ENCODE measurements at places on chromosomes 2 and 18.

- no peak for DNase-seq
These were observed 6.1 kb upstream of the SERPINB8 start for GRCh38 chr18:63963615-63964256.

DNA sequence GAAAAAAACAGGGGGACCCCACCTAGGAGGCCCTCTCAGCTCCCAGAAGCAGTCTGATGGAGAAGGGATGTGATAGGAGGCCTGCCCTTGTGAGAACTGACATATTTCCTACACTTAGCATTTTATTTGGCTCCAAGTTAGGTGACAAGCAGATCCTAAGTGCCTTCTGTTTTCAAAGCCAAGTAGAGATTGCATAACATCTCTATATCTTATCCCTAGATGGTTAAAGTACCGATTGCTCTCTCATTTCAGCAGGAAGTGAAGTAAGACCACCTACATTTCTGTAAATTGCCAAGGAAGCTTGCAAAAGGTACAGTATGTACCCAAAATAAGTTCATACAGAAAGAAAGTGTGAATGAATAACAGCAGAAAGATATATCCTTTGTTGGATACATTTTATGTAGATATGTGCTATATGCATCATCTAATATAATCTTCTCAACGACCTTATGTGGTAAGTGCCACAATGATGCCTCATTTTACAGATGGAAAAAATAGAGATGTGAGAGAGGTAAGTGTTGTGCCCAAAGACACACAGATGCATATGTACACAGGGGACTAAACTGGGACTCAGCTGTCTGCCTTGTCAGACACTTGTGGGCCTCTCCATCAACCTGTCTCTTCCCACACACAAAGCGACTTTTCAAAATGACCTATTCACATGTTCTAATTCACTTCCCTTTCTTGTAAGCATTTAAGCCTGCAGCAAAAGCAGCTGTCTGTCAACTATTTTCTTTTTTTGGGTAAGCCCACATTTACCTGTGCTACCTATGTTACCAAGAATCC is 38.9 kb downstream of the DHRS9 start:
- no peak for DNase-seq

DNA sequence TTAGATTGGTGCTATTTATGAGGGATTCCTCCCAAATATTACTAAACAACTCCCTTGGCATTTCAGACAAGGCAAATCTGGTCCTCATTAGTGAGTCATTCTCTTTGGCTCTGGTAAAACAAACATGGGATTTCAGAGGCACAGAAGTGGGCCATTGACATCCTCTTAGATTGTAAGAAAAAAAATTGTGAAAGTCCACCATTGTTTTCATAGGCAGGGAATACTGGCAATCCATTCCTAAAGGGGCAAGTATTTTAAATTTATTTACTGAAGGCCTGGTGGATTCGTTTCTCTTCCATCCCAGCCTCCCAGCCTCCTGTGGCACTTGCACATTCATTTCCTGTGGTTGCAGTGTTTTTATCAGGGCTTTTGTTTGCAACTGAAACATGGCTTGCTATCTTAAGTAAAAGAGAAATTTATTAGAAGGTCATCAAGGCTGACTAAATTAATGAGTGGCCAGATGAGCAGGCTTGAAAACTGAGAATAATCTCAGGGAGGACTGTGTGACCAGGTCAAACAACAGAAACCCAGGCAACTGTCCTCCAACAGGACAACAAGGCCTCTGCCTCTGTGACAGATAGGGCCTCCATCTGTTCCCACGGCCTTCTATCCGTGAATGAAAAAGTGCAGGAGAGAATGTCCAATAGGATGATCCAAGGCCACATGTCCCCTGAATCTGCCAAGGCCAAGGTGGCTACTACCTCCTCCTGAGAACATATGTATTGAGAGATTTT is 23.1 kb upstream of the TNFAIP6 start:
- no peak for DNase-seq

DNA sequence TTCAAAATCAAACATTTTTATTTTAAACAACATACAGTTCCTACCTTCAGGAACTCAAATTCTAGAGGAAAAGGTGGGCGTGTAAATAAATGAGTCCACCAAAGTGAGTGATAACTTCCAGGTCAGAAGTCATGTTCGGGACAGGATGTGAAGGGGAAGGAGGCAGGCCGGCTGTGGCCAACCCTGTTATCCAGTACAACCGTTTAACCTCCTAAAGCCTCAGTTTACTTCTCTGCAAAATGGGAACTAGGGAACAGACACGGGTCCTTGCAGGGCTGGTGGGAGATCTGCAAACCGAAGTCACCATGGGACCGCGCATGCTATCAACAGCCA is 373 bp downstream of the EIPR1 start:
- DNase-seq: no peak

DNA sequence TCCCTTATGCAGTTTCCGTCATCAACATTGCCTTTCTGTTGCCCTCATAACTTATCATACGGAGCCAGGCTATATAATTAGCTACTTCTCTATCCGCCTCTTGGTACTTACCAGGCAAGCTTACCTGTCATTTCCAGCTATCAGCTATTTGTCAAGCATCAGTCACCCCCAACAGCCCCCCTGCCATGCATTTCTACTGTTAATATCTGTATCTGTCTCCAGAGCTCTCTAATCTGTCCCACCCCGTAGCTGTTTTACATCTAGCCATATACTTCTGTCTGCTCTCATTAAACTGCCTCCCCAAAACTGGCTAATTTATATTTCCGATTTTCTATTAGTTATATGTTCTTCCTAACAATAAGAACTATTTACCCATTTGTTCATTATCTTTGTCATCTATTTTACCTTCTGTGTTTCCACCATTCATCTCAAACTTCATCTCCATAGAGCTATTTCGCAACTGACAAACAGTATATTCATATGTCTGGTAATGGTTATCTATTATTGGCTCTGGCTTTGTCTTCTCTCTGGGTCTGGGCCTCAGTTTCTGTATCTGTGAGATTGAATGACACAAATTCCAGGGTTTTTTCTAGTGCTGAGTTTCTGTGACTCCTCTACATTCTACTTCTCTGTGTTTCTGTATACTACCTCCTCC is 9.6 kb downstream of the EMX1 start:
- DNase-seq: no peak

All from activated effector memory CD4-positive, alpha-beta T cell treated with Interleukin-2 at 50 U/mL for 16 hours (primary cell).